ENCODE measurements at places on chromosomes 7 and 10.

DNA sequence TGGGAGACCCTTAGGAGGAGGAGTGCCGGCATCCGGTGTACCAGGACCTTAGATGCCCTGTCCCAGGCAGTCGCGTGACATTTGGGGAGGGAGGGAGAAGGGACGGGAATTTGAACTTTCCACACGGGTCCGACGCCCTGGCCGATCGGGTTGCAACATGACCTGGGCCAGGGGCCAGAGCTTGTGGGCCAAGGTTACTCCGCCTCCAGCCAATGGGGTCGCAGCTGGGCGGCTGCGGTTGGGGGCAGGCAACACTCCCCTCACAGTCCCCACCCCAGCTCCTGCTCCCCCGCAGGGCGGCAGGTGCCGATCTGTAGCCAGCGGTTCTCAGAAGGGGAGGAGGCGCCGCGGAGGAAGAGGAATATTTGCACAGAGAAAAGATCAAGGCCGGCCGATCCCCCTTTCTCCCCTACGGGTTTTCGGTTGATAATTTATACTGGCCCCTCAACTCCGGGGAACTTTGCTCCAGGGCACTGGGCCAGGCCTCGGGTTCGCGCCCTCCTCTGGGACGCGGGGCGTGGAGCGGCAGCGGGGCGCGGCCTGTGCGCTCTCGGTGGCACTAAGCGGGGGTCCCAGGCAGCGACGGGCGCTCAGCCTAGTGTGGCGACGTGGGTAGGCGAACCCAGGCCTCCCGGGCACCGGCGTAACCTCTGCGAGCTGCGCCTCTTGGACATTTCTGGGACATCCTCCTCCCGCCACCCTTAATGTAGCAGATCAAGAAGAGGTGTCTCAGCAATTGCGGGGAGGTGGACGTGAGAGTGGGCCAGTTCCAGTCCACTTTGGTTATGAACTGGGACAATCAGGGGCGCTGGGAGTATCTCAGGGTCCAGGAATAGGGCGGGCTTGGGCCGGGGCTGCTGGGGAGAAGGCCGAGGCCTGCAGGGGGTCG, 1.2 kb downstream of the MLXIPL start:
- no peak for DNase-seq

DNA sequence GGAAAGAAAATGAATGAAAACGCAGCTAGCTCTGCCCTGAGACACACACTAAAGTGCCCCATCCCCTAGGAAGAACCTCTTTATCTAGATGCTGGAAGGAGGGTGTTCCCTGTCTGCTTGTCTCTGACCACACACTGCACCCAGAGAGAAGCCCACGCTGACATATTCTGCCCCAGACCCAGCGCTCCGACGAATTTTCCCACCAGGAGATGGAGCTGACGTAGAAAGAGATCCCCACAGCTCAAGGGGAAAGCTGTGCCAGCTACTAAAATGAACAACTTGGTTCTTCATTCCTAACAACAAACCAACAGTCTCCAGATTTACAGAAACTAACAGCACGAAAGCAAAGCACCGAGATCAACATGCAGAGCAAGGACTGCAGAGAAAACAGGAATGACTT, 73.3 kb downstream of the KIAA1549 start:
- DNase-seq, result no peak

DNA sequence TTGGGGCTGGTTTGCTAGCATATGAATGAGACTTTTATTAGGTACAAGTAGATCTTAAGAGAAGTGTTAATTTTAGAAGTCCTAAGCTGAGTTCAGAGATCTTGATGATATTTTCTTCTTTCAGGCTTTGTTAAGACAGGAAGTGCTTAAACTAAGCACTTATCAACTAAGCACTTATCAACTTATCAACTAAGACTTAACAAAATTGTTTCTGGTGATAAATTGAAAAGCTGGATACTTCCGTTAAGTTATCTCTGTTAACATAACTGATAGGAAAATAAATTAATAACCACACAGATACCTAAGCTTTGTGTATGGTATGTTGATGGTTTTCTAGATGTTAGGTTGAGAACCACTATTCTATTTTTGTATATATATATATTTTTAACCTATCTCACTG, 113.7 kb downstream of the PHTF2 start:
- no peak for DNase-seq

DNA sequence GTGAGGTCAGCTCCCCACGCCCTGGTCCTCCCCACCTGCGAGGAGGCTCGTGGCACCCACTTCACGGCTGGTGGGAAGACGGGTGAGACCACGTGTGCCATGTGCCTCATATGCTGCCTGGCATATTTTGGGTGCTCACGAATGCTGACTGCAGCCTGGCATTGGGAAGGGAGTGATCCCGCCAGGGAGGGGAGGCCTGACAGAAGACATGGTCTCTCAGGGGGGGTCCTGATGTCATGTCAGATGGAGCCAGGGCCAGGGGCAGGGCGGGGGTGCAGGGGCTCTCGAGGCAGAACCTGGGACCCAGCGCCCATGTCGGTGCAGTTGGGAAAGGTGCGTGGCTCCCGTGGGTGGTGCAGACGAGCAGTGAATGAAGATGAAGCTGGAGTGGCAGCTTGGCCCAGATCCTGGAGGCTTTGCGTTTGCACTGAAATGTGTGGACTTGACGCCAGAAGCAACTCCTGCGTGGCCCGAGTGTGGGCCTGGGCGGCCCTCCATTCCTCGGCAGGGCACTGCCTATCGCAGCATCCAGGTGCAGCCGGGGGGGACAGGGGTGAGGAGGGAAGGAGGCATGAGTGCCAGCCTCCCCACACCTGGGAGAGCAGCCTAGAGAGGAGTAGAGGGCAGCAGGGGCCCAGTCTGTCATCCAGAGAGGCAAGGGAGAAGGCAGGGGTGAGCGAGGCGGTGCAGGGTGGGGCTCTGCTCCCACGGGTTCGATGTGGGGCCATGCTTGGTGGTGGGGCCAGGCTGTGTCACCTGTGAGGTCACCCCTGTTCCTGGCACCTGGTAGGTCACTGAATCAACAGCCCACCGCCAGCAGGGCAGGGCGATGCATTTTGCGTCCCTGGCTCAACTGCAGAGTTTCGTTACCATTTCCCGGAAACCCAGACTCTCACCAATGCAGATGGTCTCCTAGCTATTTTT, 385.6 kb downstream of the DNAJB6 start:
- DNase-seq, result no peak

- no peak for DNase-seq
Measured at GRCh38 chr7:121323515-121324302, 5.1 kb upstream of the WNT16 start.

GRCh38 chr7:142696456-142697179, 52.7 kb upstream of the PRSS1 start:
- DNase-seq, result no peak
